ENCODE measurements at places on chromosomes 2 and 18.

- no peak for DNase-seq
Measured at GRCh38 chr18:12998332-12999060, 7.3 kb downstream of the CEP192 start.

DNA sequence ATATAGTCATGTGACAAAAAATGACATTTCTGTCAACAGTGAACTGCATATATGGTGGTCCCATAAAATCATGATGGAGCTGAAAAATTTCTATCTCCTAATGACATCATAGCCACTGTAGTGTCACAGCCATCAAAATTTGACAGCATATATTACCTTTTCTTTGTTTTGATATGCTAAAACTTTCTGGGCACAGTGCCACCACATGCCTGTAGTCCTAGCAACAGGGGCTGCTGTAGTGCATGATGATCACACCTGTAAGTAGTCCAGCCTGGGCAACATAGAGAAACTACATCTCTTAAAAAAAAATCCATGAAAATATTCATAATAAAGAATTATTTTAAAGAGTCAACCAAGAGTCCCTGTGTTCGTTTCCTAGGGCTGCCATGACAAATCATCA, 155.5 kb upstream of the SERTAD2 start:
- no peak for DNase-seq

DNA sequence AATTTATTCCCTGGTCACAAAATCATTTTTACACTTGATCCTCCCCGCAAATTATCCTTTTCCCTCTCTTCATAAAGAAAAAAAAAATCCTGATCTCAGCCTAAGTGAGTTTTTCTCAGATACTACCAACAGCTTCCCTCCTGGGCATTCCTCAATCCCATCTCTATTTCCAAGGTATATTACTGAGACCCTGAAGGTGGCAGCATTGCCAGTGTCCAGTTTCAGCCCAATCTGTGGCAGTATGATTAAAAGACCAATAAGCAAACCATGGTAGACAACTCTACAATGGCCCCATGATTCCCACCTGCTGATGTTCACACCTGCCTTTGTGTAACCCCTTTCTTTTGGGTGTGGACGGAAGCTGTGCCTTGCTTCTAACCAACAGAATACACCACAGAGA, 45.1 kb downstream of the CCDC93 start:
- no peak for DNase-seq

DNA sequence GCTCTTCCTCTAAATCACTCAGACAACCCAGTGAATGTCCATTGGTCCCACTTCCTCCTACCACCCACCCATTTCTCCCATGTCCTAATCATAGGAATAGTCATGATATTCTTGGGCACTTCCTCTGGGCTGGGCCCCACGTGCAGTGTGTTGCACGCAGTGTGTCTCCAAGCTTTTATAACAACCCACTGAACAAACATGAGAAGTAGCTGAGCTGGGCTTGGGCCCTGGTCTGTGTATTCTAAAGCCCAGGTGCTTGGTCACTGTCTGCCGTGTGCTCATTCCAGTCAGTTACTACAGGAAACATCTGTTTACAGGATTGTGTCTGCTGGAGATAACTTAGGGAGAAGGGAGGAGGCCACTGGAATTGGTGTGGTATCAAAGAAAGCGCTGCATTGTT, 64.2 kb upstream of the THOC1 start:
- DNase-seq, result no peak

DNA sequence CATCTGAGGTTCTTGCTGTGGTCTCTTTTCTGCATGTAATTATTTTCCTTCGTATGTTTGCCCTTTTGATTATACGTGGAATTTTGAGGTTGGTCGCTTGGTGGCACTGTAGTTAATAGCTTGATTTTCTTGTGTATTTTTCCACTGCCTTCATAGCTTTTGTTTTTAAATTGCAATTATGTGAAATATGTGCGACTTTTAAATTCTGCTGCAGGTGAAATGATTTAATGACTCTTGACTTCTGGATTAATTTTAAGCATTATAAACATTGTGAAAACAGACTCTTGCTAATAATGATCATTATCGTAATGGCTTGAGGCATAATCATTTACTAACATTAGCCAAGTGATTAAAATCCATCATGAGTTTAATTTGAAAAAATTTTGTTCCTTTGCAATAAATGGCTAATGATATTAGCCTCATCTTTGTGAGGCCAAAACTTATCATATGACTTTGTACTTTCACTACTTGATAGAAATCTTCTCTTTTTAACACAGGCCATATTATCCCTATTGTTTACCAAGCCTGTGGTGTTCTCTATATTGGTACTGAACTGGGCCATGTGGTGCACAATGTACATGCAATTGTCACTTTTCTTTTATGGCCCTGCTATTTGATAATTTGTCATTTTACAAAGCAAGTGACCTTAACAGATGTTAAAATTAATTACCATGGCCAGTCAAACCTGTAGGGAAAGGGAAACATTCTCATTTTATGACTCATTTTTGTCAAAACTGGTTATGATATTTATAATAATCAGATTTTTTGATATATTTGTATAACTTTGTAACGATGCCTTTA, 62.8 kb upstream of the NEUROD1 start:
- DNase-seq, result no peak

- peak; percentile 70 for DNase-seq
Measured at GRCh38 chr2:145752091-145752806, 1232.3 kb upstream of the ZEB2 start.

- DNase-seq, result no peak
Measured at GRCh38 chr2:79580175-79580574, 67.3 kb downstream of the CTNNA2 start.

GRCh38 chr2:225122583-225123486, 80.6 kb upstream of the DOCK10 start:
- no peak for DNase-seq

GRCh38 chr2:43124687-43125057, 101.7 kb downstream of the ZFP36L2 start:
- DNase-seq, result no peak

DNA sequence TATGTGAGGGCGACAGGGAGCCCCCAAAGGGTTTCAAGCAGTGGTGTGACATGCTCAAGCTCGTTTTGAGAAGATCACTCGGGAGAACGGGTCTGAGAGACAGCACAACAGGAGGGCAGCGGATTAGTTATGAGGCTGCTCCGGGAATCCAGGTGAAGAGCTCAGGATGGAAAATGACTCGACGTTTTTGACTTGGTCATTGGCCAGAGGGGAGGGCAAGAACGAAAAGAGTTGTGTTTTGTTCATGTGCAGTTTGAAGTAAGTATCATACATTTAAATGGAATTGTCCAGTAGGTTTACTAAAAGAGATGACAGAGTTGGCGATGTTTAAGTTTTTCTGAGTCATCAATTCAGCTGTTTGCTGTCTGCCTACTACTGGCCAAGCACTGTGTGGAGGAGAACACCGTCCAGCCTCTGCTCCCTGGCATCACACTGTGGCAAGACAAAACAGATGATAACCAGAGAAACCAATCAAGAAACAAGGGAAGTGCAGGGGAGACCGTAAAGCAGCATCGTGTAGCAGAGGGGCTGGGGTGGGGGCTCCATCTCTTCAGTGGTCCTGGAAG, 25.3 kb upstream of the ANXA4 start:
- DNase-seq, result no peak

DNA sequence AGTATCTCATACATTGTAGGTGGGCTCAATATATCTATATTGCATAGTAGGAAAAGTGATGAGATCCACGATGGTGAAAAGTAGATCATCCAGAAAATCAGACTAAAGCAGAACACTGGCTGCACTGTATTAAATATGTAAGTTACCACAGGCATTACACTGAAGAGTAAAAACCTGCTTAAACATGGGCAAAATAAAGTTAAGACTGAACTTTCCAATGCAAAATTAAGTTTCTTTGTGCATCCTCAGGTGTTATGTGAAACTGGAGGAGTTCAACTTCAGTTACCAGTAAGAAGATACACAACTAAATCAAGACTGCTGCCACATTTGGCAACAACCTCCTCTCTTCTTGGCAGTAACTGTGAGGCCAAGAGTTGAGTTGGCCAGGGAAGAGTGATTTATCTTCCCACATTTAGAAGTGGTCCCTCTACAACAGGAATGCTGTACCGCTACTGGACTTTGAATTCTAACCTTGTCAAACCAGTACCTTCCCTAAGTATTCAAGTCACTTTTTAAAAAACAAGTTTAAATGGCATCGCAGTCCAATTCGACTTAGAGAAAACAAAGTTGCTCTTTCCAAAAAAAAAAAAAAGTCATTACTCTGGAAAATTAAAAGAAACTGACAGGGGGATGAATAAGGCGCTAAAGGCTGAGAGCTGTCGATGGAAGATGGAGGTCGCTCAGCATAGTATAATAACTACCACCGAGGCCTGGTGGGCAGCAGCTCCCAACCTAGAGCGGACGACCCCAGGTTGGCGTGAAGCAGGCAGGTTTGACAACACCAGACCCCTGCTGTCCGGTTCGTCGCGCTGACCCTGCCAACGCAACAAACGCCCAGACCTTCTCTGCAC, 1.1 kb downstream of the MAP4K3 start:
- DNase-seq, result peak; percentile 45

GRCh38 chr18:75075429-75075841, 133.5 kb downstream of the PTGR3 start:
- no peak for DNase-seq

DNA sequence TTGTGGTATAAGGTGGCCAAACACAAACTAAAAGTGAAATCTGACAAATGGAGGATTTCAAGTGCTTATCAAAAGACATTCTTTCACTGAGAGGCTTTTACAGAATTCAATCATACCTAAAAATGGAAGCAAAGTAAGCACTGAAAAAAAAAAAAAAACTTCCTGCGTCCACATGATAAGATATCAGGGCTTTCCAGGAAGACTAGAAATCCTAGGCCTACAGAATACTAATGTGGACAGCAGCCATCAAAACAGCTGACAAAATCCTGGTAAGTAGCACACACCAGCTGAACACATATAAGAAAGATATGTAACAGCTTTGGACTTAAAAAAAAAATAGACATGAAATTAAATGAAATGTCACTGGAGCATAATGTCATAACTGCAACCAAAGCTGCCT, 178.2 kb downstream of the SUCLG1 start:
- no peak for DNase-seq

GRCh38 chr2:27954221-27954673, 63.7 kb downstream of the BABAM2 start:
- DNase-seq, result peak; percentile 39

DNA sequence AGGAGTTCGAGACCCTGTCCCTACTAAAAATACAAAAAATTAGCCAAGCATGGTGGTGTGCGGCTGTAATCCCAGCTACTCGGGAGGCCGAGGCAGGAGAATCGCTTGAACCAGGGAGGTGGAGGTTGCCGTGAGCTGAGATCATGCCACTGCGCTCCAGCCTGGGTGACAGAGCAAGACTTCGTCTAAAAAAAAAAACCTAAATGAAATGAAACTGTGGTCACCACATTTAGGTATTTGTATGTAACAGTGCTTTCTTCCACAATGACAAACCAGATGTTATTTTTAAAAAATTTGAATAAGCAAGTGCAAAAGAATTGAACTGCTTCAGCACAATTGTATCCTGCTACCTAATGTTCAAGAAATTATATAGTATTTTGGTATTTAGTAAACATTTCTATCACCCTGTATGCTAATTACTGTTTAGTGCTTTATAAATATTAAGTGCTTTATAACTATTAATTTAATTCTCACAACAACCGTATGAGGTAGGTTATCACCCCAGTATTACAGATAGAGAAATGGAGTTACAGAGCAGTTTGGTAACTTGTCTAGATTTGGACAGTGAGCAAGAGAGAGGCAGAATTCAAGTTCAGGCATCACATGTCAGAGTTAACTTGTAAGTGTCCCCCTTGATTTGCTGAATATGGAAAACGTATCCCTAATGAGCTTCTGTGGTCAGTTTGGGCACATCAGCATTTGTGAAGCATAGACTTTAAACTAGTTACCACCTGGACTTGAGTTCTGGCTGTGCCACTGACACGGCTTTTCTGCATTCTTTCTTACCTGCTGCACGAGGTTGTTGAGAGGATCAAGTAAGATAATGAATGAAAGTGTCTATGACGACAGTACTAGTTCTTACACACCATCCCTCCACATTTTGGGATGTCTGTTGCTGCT, 14.4 kb downstream of the PHLPP1 start:
- DNase-seq, result no peak

DNA sequence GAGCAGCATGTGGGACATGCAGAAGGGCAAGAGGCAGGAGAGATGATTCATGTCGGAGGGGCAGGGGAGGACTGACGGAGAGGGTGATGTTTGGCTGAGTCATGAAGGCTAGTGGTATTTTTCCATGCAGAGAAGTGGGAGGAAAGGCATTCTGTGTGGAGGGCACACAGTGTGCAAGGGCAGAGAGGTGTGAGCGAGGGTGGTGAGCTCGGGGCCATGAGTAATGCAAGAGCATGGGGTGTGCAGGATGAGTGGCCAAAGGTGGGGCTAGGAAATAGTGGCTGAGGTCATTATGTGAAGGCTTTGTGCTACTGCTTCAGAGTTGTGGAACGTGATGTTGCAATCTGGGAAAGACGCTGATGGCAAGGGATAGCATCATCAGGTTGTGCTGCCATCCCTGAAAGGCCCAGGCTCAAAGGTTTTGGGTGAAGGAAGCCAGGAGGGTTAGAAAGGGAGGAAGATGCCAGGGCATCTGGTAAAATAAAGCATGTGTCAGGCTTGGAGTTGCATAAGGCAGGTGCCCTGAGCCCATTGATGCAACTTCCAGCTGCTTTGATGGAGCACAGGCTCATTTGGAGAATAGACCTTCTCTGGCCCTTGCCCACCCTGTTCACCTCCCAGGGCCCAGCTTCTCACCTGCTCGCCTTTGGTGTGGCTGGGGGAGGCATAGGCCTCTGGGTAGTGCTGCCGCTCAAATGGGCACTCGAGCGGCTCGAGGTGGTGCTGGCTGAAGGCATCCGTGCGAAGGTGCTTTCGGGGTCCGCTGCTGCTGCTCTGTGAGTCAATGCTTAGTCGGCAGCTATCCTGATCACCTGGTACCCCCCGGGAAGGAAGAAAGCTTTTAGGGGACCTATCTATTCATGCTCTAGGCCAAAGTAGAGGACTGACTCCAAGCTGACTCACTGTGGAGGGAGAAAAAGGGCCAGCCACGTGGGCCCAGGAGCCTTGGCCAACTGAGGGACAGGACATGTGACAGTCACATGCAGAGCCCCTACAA, 37.5 kb downstream of the PAX8 start:
- no peak for DNase-seq

GRCh38 chr2:109532728-109533076, 81.1 kb downstream of the SEPTIN10 start:
- DNase-seq, result no peak

- no peak for DNase-seq
Measured at GRCh38 chr2:131542438-131543384, 15.0 kb downstream of the CCDC74A start.

- DNase-seq, result no peak
Measured at GRCh38 chr2:562391-563364, 114.5 kb downstream of the TMEM18 start.

- no peak for DNase-seq
Measured at GRCh38 chr18:5444269-5444668, 99.5 kb downstream of the EPB41L3 start.

GRCh38 chr18:11553098-11553940, 56.1 kb upstream of the SLC35G4 start:
- DNase-seq, result peak; percentile 44

All from left hindlimb (tissue), 1 donor.